CD4-positive, alpha-beta T cell (primary cell): ENCODE measurements at places on chromosomes 6 and 20. TPM values are rescaled to one million over a fixed set of nuclear protein-coding genes. Genes with fewer than 3 reads are reported as not detected.

- DNase-seq = no peak
Observed at GRCh38 chr6:56742122-56742791, 99.6 kb upstream of the DST start.

- no peak for DNase-seq
Observed at GRCh38 chr6:37558168-37558567, 58.5 kb upstream of the CCDC167 start.

DNA sequence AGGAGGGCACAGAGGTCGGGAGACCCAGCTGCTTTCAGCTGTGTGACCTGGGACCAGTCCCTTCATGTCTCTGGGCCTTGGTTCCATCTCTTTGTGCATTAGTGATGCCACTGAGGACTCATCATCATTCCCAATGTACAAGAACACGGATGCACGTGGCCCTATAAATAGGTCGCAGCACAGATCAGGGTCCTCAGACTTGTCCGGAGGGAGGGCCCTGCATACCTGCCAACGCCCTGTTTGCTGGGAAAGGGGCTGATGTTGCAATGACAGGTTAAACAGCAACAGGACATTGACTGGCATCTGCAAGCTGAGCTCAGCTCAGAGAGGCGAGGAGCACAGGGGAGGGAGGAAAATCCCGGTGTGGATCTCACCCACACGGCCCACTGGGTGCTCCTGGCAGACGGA, 21.8 kb downstream of the TGM2 start:
- no peak for DNase-seq

DNA sequence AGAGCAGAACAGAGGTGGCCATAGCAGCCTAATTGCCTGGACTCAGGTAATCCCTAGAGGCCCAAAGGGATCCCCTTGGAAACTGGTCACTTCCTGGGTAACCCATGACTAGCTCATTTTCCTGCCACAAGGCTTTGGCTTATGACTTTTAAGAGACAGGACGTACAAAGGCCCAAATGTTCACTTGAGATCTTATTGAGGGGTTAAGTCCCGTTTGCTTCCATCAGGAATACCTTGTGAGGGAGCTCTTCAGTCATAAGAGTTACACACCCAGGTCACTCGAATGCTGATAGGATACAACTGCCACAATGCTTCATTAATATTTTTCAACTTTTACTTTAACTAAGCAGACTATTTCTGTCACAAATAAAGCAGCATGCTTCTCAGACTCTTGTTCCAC, 51.7 kb downstream of the TMEM170B start:
- DNase-seq = no peak

- DNase-seq = no peak
Observed at GRCh38 chr20:6857927-6858326, 90.4 kb downstream of the BMP2 start.

GRCh38 chr6:34447910-34448309, 18.0 kb upstream of the PACSIN1 start:
- no peak for DNase-seq

GRCh38 chr6:83838727-83839126, 14.4 kb upstream of the RIPPLY2 start:
- DNase-seq = no peak

- no peak for DNase-seq
Observed at GRCh38 chr6:161128230-161128629, 136.7 kb downstream of the MAP3K4 start.

GRCh38 chr6:106973836-106974335, 643 bp downstream of the CD24 start:
- no peak for DNase-seq

DNA sequence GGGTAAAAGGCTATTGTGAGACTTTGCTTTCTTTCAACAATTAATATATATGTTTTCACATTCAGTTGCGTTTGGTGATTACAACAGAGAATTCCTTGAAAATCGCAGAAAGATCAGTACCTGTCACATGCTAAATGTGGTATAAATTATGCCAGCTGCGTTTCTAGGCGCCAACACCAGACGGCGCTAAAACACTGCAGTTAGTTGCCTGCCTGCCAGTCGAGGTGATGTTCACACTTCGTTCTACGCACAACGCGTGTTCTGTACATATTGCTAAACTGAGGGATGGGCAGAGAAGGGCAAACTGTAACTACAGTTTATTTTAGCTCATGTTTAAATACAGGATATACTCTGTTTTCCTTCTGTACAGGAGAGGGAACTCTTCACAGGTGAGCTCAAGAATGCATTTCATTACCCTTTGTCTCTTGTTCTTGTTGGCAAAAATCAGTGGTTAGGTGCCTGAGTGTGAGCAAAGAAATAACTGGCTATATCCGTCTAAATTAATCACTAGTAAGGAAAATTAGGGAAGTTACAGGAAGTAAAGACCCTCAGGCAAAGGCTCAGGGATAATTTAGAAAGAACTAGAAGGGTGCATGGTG, 100.1 kb upstream of the RGS17 start:
- no peak for DNase-seq

DNA sequence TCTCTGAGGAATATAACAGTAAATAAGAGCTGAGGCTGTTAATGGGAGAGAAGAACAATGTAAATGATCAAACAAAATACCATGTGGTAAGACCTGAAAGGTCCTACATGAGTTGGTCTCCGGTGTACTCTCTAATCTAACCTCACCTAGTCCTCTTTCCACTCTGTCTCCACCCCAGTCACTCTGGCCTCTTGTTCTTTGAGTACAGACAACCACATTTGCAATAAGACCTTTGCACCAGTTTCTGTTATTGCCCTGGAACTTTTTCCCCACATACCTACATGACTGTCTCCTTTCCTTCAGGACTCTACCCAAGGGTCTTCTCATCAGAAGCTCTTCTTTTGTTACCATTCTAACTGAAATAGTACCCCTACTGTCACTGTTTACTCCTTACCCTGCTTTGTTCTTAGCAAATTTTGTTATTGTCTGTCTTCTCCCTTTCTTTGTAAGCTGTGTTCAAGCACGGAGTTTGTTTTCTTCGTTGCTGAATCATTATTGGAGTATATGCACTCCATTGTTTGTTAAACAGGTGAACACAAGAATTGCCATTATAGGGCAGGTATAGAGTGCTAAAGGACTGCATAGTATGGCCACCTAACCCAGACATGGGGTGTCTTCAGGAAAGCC, 37.3 kb downstream of the MAPK14 start:
- no peak for DNase-seq

GRCh38 chr6:122969999-122970533, 26.0 kb upstream of the CLVS2 start:
- no peak for DNase-seq

GRCh38 chr6:46329568-46329967, 158.8 kb upstream of the ENPP5 start:
- DNase-seq = no peak

- DNase-seq = no peak
Observed at GRCh38 chr6:143299253-143300166, 151.0 kb downstream of the ADAT2 start.

DNA sequence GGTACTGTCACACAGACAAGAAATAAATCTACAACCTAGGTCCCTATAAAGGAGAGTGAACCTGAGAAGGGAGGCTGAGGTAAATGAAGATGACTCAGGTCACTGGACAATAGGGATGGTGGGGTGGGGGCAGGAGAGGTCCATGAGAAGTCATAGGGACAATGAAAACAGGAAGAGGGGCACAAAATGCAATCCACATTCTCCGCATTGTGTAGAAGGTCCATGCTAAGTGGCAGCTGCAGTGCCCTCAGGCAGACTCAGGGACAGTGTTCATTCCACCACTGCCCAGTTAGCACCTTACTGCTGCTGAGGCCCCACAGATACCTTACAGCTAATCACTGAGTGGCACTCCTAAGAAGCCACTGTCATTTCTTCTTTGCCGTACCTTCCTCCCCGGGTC, 156.8 kb downstream of the RCAN2 start:
- no peak for DNase-seq

GRCh38 chr6:155936551-155936950, 480.9 kb upstream of the NOX3 start:
- DNase-seq = no peak

DNA sequence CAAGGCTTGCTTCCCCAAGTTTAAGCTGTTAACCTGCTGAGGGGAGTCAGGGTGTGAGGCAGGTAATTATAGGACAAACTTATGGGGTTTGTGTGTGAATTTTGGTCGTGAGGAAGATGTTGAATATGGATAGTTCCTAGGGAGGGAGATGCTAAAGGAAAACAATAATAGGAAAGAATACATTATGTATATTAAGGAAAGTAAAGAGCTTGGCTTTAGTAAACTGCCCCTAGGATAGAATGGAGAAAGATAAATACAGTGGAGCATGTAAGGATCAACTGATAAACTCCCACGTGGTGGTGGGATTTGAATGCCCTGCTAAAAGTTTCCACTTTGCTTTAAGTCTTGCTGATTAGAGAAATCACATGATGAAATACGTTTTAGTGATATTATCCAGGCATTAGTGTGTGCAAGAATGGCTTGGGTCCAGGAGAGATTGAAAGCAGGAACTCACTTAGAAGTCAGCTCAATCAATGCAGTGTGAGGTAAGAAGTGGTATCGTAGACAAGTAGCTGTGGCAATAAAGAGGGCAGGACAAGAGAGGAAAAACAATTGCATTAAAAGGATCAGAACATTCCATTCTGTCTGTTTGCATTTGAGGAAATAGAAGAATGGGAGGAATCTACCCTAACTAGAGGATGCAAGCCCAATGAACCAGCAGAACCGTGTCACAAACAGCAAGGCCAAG, 52.5 kb downstream of the RPS12 start:
- no peak for DNase-seq

DNA sequence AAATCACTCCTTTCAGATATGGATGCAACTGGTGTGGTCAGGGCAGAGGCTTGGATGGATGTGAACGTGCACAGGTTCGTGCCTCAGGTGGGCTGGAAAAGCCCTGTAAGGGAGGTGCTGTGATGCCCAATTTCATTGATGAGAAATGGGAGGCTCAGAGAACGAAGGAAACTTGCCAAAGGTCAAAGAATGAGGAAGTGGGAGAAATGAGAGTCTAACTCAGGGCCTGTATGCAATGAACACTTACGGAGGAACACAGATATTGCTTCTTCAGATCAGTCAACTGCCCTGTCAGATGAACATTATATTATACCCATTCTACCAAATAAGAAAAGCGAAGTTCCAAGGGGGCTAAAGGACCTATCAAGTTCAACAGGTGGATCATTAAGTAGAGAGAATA, 134.7 kb downstream of the RCAN2 start:
- no peak for DNase-seq

DNA sequence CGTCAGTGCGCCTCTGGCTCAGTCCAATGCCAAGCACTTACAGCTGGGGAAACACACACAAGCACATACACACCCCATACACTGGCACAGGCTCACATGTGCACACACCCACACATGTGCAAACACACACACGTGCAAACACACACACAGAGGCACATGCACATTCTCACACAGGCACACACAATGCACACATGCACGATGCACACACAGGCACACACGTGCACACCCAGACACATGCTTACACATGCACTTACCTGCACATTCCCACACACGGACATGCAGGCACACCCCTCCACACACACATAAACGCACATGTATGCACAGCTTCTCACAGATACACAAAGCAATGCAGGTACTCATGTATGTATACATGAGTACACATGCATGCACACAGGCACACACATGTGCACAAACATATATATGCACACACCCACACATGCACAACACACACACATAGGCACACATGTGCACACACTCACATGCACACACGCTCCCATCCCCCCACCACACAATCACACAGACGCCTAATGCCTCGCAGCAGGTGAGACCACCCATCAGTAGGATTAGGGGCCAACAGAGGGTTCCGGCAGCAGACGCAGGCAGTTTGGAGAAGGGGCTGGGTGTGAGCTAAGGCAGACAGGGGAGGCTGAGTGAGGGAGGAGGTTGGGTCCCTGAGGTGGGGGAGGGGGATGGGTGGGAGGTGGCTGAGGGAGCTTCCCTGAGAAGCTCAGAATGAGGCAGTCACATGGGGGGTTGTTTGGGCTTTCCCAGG, 71.2 kb upstream of the SLCO4A1 start:
- no peak for DNase-seq

DNA sequence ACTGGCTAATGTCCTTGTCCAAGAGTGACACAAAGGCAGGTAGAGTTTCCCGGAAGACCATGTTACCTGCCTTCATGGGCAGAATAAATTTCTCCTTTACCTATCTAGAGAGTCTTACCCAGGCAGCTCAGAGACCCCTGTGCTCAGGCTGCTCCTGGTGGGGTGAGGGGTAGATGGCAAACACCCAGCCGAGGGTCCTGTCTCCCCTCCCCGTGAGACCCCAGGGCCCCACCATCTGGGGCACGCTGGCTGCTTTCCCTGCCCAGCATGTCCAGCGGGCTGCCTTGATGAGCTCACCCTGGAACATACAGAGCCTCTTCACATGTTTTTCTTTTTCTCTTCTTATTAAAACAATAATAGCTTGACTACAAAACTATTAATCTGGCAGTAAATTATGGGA, 116.5 kb downstream of the EDN3 start:
- DNase-seq = no peak

- DNase-seq = no peak
Observed at GRCh38 chr6:132690678-132691077, 23.2 kb downstream of the VNN1 start.

DNA sequence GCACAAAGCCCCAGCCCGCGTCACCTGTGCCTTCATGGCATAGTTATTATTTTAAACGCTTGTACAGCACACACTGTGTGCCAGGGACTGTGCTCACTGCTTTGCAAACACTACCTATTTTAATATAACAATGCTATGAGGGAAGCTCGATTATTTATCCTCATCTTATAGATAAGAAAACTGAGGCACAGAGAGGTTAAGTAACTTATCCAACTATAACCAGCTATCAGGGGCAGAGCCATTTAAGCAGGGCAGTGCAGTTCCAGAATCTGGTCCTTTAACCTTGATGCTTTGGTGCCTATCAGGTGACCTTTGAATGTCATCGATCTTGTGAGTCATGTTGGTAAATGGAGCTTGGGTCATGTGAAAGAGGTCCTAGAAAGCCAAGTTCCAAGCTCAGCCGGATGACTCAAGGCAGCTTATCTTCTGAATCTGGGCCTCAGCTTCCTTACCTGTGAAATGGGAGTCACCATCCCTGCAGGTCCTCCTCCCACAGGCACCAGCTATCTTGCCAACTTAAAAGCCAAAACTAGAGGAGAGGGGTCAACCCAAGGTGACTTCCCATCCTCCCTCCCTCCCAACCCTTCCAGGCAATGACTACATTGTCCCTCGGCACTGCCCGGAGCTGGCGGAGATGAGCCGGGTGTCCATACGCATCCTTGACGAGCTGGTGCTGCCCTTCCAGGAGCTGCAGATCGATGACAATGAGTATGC, 56.4 kb upstream of the TTPAL start:
- DNase-seq = no peak

- no peak for DNase-seq
Observed at GRCh38 chr6:25061289-25061936, 125.7 kb upstream of the RIPOR2 start.

Gene TREM1
- total RNA-seq = 2.8 TPM

Gene B4GALT5
- 3.1 TPM for total RNA-seq

Gene PRR18
- not detected for total RNA-seq

Gene FOXO3
- 25.3 TPM for total RNA-seq

Gene RIN2
- 0.17 TPM for total RNA-seq

Gene FERMT1
- total RNA-seq = not detected

Gene SGK2
- total RNA-seq = 0.38 TPM

Gene IGF2R
- total RNA-seq = 46.7 TPM

Gene GRIK2
- total RNA-seq = not detected

Gene COL20A1
- not detected for total RNA-seq

Gene CPXM1
- not detected for total RNA-seq

Gene SCAND1
- 77.2 TPM for total RNA-seq

Gene GNRH2
- total RNA-seq = not detected

Gene DTNBP1
- 14.7 TPM for total RNA-seq

Gene HLA-DOB
- total RNA-seq = 3.2 TPM

Gene GNAS-AS1
- total RNA-seq = not detected

Gene GMNN
- total RNA-seq = 10.5 TPM
